ENCODE measurements at places on chromosomes 2 and 18. TPM values are rescaled to one million over a fixed set of nuclear protein-coding genes. Genes with fewer than 3 reads are reported as not detected.

DNA sequence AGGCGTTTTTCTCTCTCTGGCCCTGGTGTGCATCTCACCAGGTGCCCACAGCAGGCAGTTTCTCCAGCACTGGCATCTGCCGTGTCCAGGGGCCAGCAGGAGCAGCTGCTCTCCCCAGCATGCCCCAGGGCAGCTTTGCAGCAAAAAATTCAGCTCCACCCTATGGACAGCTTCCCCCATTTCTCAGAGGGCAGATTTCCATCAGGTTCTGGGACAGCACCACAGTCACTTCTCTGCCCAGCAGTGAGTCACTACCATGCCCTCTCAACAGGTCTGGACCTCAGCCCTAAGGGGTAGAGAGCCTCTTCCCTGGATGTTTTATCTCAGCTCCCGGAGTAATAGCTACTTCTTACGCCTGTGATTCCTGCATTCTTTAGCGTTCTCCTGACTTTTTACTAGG is 170.2 kb upstream of the RAB12 start:
- no peak for DNase-seq

Gene ABHD1
- polyA plus RNA-seq = 0.75 TPM

Gene EFR3B
- polyA plus RNA-seq = 0.15 TPM

DNA sequence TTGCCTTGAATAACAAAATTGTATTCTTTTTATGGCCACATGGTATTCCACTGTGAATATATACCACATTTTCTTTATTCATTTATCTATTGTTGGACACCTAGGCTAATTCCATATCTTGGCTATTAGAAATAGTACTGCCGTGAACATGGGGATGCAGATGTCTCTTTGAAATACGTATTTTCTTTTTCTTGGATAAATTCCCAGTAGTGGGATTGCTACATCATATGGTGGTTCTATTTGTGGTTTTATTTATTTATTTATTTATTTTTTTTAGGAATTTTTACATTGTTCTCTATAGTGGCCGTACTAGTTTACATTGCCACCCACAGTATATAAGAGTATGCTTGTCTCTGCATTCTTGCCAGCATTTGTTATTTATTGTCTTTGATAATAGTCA is 679.8 kb upstream of the NRXN1 start:
- no peak for DNase-seq

- DNase-seq = no peak
Observed at GRCh38 chr18:31970617-31971016, 27.7 kb upstream of the TRAPPC8 start.

DNA sequence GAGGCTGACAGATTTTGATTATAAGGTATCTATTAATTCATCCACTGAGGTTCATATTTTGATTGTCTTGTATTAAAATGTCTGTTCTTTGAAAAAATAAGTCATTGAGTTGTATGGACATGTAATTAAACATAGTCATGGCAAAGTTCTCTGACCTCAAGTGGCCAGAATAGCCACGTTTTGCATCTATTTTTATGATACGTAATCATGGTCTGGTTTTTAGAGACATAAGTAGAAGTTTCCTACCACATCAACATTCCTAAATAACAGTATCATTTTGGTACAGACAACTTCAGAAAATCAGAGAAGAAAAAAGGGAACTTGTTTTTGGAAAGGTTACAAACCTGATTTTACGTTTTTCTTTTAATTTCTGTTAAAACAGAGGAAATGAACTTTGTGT is 47.6 kb downstream of the COL5A2 start:
- no peak for DNase-seq

Gene FER1L5
- not detected for polyA plus RNA-seq

- peak; percentile 55 for DNase-seq
Observed at GRCh38 chr2:20578895-20579825, 71.7 kb downstream of the HS1BP3 start.

GRCh38 chr2:20447437-20448245 is 767 bp downstream of the RHOB start:
- DNase-seq = peak; percentile 83

DNA sequence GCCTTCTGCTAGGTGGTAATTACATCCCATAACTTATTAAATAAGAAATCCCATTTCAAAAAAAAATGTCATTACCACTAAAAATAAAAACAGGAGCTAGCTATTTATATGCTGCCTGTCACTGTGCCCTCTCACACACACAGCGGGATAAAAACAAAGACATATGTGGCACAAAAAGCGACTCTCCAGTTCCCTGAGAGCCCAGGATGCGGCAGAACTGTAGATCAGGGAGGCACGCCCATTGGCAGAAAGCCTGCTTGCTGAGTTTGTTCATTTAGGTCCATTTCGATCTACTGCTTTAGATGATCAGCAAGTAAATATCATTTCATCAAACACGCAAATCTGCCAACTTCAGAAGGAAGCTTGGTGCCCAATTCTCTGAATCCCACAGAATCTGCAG is 124.4 kb downstream of the TMEM163 start:
- no peak for DNase-seq

DNA sequence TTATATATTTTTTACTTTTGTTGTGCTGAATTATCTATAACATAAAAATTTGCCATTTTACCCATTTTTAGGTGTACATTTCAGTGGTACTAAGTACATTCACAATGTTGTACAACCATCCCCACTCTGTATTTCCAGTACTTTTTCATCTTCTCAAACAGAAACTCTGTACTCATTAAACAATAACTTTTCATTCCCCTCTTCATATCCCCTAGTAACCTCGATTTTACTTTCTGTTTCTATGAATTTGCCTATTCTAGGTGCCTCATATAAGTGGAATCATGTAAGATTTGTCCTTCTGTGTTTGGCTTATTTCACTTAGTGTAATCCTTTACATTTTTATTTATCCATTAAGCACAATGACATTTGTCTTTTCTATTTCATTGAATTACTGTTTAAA is 51.3 kb downstream of the GTF2A1L start:
- no peak for DNase-seq

GRCh38 chr18:64513401-64513800 is 364.5 kb upstream of the LINC00305 start:
- no peak for DNase-seq

Gene PTH2R
- polyA plus RNA-seq = not detected

- DNase-seq = peak; percentile 44
Observed at GRCh38 chr2:6883448-6884122, 6.0 kb downstream of the RSAD2 start.

DNA sequence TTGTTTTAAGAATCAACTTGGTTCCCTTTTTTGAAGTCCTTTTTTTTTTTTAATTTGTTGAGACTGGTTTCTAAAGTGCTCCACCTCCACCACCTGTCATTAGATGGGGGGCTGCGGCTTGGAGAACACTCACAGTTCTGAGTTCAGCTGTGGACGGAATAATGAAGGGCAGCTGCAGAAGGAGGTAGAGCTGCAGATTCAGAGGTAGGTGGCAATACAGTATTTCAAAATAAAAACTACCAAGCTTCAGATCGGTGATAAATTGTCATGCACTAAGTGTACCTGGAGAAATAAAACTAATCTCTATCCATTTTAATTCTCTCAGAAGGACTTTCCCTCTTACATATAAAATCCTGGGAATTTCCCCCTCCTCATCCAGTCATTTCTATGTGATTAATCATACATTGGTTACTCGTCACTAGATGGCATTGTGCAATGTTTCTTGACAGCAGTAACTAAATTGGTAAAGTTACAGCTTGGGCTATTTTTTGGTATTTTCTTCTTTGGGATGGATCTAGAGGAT is 81.1 kb upstream of the SLC39A10 start:
- DNase-seq = no peak

Gene ACVR1C
- 0.31 TPM for polyA plus RNA-seq

Gene SP110
- polyA plus RNA-seq = 17.1 TPM

Gene REV1
- 6.5 TPM for polyA plus RNA-seq

Gene TLX2
- not detected for polyA plus RNA-seq

DNA sequence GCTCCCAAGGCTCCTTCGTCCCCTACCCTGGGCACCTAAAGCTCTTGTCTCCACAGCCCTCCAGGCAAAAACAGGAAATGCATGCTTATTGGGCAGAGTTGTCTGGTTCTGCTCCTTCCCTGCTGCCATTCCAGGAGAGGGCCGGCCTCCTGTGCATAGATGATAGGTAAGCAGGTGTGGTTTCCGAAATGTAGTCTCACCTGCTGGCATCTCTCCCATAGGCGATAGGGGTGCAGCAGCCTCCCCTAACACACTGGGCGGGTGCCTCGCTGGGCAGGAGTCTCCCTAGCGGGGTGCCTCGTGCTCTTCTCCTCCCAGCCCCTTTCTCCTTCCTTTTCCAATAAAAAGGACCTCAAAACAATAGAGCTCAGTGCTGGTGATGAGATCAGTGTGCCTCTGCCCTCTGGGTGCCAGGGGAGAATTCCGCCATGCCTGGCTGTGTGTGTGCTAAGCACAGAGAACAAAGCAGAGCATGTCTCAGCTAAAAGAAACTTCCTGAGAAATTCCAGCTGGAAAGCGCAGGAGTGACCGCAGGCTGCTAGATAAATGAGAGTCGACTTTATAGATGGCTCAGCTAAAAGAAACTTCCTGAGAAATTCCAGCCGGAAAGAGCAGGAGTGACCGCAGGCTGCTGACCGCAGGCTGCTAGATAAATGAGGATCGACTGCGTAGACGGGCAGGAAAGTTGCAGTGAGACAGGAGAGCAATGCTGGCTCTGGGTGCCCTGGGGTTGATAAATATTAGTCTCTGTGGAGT is 11.3 kb upstream of the PXDN start:
- peak; percentile 24 for DNase-seq

- DNase-seq = no peak
Observed at GRCh38 chr2:210539578-210540416, 16.6 kb upstream of the CPS1 start.

DNA sequence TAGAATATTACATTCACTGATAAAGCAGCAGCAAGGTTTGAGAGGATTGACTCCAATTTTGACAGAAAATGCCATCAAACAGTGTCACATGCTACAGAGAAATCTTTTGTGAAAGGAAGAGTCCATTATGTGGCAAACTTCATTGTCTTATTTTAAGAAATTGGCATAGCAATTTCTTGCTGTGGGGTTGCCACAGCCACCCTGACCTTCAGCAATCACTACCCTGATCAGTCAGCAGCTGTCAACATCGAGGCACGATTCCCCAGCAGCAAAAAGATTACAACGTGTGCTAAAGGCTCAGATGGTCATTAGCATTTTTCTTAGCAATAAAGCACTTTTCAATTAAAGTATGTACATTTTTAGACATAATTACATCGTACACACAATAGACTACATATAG is 74.7 kb downstream of the PRKCE start:
- DNase-seq = no peak

DNA sequence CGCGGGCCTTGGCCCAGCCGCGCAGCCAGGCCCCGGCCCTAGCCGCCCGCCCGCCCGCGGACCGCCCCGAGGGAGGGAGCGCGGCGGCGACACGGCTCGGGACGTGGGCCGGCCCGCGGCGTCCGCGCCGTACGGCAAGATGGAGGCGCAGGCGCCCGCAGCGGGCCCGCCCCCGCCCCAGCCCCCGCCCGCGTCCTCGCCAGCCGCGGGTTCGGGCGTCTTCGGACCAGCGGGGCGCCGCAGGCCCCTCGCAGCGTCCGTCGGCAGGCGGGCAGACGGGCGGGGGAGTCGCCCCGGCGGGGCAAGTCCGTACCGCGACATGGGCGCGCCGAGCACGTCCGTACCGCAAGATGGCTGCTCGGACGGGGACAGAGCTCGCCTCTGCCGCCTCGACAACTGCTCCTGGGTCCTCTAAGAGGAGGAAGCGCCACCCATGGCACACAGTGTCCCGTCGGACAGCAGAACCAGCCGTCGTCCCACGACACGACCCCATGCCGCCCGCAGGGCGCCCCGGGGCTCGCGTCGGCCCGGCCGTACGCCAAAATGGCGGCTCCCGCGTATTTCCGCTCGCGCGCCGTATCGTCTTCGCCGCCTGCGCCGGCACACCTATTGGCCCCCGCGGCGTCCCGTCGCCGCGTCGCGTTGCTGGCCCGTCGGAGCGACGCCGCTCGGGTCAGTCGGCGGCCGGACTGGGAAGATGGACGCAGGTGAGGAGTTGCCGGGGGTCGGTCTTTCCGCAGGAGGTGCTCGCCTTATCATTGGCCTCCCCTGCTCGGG is at the start of the genes ATG4B and THAP4:
ATG4B (plus strand) TSS at position 676 of the 777 bp plus-strand sequence; CDS start at position 698, 22 bp downstream.
THAP4 (minus strand) TSS at position 141 of the 777 bp plus-strand sequence. CDS start 141 bp downstream, outside the sequence.
- peak; percentile 88 for DNase-seq

GRCh38 chr2:205655779-205656456 is 26.4 kb upstream of the NRP2 start:
- no peak for DNase-seq

Gene CRYGD
- polyA plus RNA-seq = not detected

GRCh38 chr2:16014802-16015201 is 74.5 kb downstream of the MYCN start:
- DNase-seq = no peak

Gene TXNDC2
- not detected for polyA plus RNA-seq

GRCh38 chr18:2551425-2551824 is 19.9 kb downstream of the METTL4 start:
- no peak for DNase-seq

Gene OTOS
- not detected for polyA plus RNA-seq

GRCh38 chr2:239629926-239630617 is 229.3 kb upstream of the HDAC4 start:
- DNase-seq = no peak

Gene PLEKHH2
- 5.2 TPM for polyA plus RNA-seq

DNA sequence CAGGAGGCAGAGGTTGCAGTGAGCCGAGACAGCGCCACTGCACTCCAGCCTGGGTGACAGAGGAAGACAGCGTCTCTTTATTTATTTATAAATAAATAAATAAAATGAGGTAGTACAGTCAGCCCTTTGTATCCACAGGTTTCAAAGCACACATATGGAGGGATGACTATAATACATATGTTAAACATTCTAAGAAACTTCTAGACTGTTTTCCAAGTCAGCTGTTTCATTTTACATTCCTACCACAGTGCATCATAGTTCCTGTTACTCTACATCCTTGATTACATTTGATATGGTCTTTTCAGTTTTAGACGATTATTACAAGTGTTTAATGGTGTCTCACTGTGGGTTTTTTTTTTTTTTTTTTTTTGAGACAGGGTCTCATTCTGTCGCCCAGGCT is 157.6 kb downstream of the ATAD2B start:
- DNase-seq = no peak

DNA sequence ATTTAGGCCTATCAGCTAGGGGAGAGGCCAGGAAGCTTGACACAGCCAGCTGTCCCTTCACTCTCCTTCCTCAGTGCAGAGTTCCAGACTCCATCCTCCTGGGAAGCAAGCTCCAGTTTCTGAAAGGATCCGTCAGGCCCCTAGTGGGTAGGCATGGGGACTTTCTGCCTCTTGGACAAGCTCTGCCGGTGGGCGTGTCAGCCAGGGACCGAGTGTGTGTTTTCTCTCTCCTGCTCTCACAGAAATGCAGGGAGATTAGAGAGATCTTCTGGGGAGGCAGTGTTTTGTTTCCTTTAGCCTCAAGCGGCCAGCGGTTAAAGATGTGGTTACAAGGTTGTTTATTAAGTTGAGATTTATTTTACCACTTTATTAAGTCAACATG is 29.9 kb upstream of the OTOS start:
- DNase-seq = peak; percentile 54

Gene SLC1A4
- polyA plus RNA-seq = 6.5 TPM

Gene PMAIP1
- 2.3 TPM for polyA plus RNA-seq

Gene AQP12A
- polyA plus RNA-seq = not detected

Gene ONECUT2
- polyA plus RNA-seq = under 0.01 TPM

GRCh38 chr2:144358374-144358964 is 161.4 kb downstream of the ZEB2 start:
- DNase-seq = no peak

Gene RPL31
- polyA plus RNA-seq = 7,137 TPM

- peak; percentile 33 for DNase-seq
Observed at GRCh38 chr2:52976143-52976949, 791.3 kb upstream of the CHAC2 start.

All from stomach (tissue), 19 donors.